ENCODE measurements at places on chromosomes 11 and 22.

- no peak for DNase-seq
Observed at GRCh38 chr11:100865443-100866065, 178.5 kb downstream of the ARHGAP42 start.

GRCh38 chr11:27370374-27370773 lies 7.4 kb upstream of the CCDC34 start:
- no peak for DNase-seq

DNA sequence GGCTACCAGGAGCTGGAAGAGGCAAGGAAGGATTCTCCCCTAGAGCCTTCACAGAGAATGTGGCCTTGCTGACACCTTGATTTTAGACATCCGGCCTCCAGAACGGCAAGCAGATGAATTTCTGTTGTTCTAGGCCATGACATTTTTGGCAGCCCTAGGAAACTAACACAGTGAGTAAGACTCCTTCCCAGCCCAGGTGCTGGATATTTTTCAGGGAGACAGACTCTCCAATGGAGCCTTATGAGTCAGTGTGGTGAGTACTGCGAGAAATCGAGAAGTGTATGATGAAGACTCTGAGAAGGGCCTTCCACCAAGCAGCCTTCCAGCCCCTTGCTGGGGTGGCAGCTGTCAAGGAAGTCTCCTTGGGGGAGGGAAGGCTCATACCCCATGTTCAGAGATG lies 114.4 kb downstream of the OSBP2 start:
- peak; percentile 32 for DNase-seq

DNA sequence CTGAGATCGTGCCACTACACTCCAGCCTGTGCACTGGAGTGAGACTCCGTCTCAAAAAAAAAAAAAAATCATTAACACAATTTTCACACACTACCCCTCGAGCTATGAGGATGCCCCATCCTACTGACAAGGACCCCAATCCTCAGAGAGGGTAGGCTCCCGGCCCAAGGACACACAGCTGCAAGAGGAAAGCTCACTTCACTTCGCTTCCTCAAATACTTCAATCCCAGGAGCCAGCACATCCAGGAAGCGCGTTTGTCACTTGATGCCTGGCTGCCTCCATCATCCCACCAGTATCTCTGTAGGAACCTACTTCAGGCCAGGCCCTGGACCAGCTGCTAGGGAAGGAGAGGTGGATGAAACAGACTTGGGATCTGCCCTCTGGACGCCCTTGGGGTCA lies 144.0 kb downstream of the CRYBB2 start:
- DNase-seq: no peak

- DNase-seq: no peak
Observed at GRCh38 chr11:92651159-92651558, 318.3 kb upstream of the MTNR1B start.

GRCh38 chr11:16923987-16924386 lies 90.2 kb downstream of the PLEKHA7 start:
- DNase-seq: no peak

- DNase-seq: no peak
Observed at GRCh38 chr11:112811783-112812182, 149.4 kb upstream of the NCAM1 start.

DNA sequence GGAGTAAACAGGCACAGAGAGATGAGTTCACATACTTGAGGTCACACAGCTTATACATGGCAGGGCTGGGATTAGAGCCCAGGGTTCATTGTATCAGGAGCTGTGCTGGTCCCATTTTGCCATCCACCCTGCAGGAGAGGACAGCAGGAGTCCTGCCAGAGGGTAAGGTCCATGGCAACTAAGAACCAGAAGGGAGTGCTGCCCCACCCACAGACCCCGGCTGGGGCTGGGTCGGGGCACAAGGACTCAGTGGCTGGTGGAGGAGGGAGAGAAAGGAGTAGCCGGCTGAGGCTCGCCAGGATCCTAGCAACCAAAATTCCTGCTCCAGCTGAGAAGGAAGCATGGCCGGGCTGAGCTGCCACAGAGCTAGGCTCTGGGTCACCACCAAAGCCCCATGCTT lies 25.9 kb upstream of the TP53I11 start:
- no peak for DNase-seq

GRCh38 chr11:85040166-85040565 lies 587.0 kb downstream of the DLG2 start:
- DNase-seq: no peak

GRCh38 chr11:59668188-59668949 lies 468 bp downstream of the PATL1 start:
- DNase-seq: peak; percentile 77

DNA sequence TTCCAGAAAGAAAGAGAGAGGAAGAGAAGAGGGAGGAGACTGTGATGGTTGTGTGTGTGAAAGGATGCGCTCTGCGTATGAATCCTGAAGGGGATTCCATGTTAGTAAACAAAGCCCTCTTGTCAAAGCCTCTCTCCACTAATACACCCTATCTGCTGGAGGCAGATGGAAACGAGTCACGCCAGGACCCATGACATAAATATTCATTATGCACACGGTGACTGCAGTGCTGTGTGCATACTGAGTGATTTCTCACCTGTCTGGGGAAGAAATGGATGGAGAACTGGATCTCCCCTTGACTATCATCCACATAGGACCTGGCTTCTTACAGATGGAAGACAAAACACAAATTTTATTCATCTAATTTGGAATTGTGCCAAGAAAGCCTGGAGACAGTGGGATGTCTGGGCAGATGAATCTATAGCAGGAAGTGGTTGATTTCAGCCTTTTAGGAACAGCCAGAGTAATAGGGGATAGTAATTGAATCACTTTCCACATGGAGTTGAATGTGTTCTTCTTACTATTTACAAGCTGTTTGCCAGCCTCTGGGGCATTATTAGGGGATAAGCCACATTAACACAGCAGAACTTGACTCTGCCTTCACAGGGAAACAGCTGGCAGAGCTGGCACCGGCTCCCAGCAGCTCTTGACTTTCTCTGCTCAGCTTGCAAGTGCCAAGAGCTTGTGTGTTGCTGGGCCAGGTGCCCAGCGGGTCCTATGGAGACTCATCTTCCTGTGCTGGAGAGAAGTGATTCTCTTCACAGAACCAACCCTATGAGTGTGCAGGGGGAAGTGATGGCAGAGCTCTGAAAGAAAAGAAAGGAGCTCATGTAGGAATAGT lies 9.0 kb downstream of the MTNR1B start:
- peak; percentile 59 for DNase-seq

GRCh38 chr11:133993921-133994320 lies 37.2 kb upstream of the IGSF9B start:
- DNase-seq: no peak

DNA sequence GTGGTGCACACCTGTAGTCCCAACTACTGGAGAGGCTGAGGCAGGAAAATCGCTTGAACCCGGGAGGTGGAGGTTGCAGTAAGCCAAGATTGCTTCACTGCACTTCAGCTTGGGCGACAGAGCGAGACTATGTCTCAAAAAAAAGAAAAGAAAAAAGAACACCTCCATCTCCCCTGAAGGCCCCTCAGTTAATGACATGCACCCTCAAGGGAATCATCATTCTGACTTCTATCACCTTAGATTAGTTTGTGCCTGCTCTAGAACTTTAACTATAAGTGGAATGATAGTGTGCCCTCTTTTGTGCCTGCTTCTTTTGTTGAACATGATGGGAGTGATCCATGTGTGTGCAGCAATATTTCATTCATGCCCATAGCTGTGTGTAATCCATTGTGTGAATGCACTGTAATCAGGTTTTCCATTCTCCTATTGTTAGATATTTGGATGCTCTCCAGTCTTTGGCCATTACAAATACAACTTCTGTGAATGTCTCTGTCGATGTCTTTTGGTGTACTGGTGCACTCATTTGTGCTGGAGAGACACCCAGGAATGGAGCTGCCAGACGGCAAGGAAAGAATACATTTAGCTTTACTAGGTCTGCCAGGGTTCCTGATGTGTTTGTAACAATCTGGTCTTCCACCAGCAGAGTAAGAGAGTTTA lies 883 bp upstream of the VPREB3 start:
- peak; percentile 38 for DNase-seq

DNA sequence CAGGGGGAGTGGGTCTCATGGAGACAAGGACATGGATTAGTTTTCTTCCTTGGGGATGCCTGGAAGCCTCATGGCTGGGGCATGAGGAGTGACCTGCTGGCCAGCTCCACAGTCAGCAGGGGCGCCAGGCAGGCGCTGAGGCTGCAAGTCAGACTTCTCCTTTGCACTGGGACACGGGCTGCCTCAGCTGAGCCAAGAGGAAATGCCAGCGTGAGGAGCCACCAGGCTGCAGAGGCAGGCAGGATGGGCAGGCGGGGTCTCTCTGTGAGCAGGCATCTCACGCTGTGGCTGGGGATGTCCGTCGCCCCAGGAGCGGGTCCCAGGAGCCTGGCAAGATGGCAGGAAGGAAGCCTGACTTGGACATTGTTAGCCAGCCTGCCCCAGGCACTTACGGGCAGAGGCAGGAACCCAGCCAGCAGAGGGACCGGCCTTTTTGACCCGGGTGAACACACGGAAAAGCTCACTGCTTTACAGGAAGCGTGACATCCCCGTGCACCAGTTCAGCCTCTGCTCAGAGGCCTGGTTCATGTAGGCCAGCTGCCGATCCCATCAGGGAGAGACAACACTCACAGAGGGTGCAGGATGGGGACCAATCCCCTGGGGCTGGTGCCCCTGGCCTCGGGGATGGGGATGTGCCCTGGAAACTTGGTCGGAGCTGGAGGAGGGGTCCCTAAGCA lies 10.2 kb downstream of the GNB1L start:
- DNase-seq: peak; percentile 96

GRCh38 chr22:31079095-31079642 lies 1.9 kb upstream of the SMTN start:
- DNase-seq: no peak

GRCh38 chr22:42857845-42858481 lies 890 bp upstream of the ARFGAP3 start:
- no peak for DNase-seq

- no peak for DNase-seq
Observed at GRCh38 chr11:125423247-125423849, 72.7 kb downstream of the FEZ1 start.

DNA sequence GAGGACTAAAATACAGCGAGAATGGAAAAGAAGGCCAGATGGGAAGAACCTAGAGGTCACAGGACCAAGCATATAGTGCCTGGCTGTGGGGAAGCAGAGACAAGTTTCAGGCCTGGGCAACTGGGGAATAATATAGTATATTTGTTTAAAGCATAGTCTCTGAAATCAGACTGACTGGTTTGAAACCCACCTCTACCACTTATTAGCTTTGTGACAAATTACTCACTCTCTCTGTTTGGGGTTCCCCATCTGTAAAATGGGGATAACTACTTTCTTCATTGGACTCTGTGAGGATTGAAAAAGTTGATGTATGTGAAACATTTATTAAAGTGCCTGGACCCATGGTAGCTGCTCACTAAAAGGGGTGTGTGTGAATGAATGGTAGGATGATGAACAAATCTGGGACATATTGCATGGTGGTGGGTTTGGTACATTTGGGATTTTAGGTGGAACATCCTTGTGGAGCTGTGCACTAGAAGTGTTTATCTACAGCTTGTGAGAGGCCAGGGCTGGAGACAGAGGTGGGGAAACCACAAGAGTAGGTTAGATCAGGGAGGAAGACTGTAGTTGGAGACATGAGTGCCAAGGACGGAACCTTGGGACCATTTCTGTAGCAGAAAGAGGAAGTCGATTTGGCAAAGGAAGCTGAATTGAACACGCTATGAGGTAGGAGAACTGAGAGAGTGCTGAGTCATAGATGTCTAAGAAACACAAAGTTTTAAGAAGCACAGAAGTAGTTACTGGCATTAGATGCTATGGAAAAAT lies 52.6 kb downstream of the SWAP70 start:
- DNase-seq: peak; percentile 77

- DNase-seq: no peak
Observed at GRCh38 chr11:2271327-2272227, 1.2 kb upstream of the ASCL2 start.

- DNase-seq: no peak
Observed at GRCh38 chr11:113260096-113260425, 54.3 kb upstream of the TTC12 start.

DNA sequence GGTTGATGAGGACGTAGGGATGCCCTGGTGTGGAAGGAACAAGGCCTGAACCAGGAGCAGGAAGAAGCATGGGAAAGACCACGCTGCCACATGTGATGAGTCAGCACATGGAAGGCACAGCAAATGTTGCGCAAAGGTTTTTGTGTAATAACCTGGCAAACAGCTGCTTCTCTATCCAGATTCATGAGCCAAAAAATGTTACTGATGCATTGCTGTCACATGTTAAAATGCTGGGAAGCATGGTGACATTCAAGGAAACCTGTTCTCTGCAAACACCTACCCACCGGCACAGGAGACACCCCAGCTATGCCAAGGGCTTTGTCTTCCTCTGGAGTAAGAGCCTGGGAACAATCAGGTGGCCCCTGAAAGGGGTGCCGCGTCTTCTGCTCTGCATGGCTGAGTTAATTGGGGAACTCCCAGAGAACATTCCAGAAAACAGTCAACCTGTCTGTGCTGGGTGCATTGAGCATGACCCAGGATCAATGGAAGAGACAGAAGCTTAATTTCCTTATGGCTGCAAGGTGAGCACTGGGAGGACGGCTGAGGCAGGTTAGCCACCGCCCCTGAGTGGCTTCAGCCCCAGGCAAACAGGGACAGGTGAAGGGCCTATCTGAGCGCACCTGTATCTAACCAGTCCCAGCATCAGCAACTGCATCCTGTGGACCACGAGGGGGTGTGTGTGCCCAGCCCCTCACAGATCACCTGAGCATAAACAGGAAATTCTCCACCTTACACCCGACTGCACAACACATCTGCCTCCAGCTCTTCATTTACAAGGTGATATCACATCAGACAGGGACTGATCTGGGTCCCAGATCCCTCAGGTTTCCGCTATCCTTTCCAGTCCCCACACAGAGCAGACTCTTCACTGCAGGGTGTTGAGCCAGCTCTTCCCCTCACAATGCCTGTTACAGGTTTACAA lies 108.4 kb downstream of the GGTLC2 start:
- DNase-seq: peak; percentile 83

- no peak for DNase-seq
Observed at GRCh38 chr11:29224739-29225384, 792.0 kb downstream of the KCNA4 start.

- DNase-seq: no peak
Observed at GRCh38 chr11:86207413-86207812, 37.1 kb upstream of the EED start.

DNA sequence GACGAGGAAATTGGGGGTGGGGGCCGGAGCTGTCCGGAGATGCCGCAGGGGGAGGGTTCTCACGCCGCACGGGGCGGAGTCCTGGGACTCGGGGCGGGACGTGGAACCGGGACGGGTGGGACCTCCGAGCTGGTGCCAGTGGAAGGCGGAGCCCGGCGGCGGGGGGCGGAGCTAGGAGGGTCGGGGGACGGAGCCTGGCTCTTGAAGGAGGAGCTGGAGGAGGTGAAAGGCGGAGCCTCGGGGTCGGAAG lies 271 bp downstream of the FKBP2 start:
- DNase-seq: peak; percentile 99

- DNase-seq: no peak
Observed at GRCh38 chr22:39662686-39663052, 92.1 kb downstream of the CACNA1I start.

Measured in GM23248 (cell line).